ENCODE measurements at places on chromosomes 13 and 19.

- no peak for DNase-seq
Measured at GRCh38 chr13:98442391-98443230, 134.3 kb downstream of the STK24 start.

DNA sequence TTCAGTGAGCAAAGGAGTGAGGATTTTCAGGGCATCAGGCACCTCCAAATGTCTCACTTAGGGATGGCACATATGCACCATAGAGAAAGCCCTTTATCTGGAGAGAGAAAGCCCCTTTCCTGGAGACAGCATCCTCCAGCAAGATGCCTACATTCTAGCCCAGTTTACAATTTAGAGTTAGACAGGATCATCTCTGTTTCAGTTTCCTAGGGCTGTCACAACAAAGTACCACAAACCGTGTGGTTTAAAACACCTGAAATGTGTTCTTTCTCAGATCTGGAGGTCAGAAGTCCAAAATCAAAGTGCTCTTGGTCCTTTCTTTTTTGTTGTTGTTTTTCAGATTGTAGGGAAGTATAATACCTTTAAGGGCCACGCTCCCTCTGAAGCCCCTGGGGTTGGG lies 61.8 kb downstream of the MBNL2 start:
- no peak for DNase-seq

DNA sequence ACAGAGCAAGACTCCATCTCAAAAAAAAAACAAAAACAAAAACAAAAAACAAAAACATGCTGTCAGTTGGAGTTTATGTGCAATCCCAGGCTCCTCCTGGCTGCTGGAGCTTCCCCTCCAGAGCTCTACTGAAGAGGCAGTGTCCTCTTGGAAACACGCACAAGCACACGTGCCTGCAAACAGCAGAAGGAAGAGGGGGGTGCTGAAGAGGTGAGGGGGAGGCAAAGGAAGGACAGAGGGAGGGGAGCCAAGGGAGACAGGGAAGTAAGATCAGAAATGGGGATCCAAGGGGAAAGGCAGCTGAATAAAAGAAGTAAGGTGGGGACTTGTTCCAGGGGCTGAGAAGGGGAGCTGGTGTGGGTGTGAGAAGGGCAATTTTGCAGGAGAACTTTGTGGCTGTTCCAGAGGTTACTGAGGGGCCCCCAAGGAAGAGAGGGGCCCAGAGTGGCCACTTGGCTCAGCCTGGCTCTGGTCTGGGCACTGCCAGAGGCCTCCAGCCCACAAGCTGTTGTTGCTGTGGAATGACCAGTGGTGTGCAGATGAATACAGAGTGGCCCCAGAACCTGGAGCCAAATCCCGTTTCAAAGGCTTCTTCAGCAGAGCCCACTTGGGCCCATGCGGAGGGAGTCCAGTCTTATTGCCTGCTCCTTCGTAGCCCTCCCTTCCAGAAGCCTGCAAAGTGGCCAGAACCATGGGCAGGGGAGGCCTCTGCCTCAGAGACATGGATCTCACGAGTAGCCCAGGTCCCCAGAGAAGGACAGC lies 34.4 kb downstream of the LYL1 start:
- DNase-seq = no peak

GRCh38 chr19:4015705-4016402 lies 8.3 kb downstream of the PIAS4 start:
- DNase-seq = peak; percentile 88

DNA sequence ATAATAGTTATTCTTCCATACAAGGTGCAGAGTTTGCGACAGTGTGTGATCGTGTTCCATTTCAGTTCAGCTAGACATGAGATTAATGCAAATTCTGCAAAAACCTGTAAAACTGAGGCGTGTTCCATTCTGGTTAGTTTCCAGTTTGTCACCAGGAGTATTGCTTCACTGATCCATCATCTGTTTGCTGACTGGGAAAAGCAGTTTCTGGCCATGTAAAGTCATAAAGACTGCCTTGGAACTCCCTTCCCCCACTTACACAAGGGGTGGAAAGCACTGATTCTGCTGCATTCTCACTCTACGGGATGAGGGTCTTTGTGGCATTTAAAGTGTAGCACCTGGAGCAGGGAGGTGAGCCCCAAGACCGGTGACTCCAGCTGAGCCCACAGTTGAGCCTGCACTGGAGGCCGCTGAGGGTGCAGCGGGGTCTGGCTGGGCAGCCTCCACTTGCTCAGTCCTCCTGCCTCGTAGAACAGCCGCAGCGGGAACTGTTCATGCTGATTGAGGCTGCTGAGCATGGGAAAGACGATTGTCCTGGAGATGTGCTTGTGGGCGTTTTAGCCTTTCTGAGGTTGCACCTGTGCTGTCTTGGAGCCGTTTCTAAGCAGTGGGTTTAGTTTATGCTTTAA lies 2.0 kb downstream of the ZNF57 start:
- DNase-seq = no peak

DNA sequence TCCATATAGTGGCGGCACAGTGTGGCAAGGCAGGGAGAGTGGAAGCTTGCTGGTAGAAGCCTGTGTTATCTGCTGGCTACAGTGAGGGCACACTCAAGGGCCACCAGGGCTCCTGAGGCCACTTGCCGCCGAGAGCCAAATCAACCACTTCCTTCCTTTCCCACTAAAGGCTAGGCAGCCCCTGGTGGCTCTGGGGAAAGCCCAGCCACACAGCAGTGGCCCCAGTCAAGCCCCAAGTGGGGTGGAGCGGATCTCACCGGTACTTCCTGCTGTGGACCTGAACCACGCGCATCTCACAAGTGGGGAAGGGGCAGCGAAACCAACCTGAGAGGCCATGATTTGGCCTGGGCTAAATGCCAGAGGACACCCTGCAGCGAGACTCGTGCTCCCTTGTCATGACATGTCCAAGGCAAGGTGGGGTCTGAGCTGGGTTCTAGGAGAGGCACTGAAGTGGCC lies 21.9 kb upstream of the SLC35E1 start:
- DNase-seq = no peak

DNA sequence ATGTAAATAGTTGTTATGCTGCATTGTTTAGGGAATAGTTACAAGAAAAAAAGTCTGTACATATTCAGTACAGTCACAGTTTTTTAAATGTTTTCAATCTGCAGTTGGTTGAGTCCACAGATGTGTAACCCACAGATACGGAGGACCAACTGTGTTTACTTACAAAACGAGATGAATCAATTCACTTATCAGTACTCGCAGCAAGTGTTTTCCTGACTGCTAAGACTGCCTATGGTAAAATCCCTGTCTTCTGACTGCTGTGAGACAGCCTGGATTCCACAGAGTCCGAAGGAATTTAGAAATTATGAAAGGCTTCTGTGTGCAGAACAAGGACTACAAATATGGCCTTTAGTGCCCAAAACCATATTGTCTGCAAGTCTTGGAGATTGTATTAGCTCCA lies 45.7 kb upstream of the C1QTNF9 start:
- no peak for DNase-seq

GRCh38 chr19:17495639-17496296 lies 15.7 kb upstream of the PGLS start:
- no peak for DNase-seq

DNA sequence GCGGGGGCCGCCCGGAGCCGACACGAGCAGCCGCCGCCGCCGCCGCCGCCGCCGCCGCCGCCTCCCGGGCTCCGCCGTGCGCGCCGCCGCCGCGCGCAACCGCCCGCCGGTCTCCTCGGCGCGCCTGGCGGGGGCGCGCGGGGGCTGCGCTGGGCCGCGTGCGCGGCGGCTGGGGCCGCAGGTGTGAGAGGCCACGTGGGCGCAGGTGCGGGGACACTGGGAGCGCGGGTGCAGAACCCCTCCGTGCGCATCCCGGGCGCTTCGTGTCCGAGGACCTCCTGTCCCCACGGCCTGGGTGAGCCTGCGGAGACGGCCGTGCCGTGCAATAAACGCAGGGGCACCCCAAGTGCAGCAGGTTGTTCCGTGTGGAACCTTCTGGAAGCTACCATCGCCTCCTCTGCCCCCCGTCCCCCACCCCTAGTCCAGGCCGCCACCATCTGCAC lies at the start of gene LINGO3:
Gene LINGO3 (minus strand): TSS at position 41 of the 443 bp plus-strand sequence. CDS start 16,378 bp downstream, outside the sequence.
- no peak for DNase-seq

GRCh38 chr13:76175961-76176725 lies 540.0 kb downstream of the LMO7 start:
- no peak for DNase-seq

- DNase-seq = peak; percentile 37
Measured at GRCh38 chr19:49555600-49556411, 24.6 kb downstream of the NOSIP start.

GRCh38 chr19:16445238-16446107 lies 26.3 kb downstream of the EPS15L1 start:
- no peak for DNase-seq
